ENCODE measurements at places on chromosomes 1 and 21.

GRCh38 chr1:173267453-173267945 is 60.4 kb upstream of the TNFSF4 start:
- no peak for DNase-seq

DNA sequence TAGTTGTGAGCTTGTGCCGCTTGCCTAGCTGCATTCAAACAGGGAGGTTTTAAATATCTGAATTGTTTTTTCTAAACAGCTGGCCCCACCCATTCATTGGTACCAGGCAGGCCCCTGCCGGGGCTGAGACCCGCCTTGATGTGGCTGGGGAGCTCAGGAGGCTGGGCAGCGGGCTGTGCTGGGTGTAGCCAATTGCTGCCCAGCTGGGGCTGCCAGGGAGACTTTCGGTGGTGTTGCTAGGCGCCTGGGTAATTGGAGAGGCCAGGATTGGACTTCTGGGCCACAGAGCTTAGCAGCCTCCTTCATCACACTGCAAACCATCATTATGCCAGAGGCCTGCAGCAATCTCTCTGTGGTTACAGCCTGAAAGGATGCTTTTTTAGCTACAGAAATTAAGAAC is 12.2 kb downstream of the RHBDL2 start:
- peak; percentile 77 for DNase-seq

DNA sequence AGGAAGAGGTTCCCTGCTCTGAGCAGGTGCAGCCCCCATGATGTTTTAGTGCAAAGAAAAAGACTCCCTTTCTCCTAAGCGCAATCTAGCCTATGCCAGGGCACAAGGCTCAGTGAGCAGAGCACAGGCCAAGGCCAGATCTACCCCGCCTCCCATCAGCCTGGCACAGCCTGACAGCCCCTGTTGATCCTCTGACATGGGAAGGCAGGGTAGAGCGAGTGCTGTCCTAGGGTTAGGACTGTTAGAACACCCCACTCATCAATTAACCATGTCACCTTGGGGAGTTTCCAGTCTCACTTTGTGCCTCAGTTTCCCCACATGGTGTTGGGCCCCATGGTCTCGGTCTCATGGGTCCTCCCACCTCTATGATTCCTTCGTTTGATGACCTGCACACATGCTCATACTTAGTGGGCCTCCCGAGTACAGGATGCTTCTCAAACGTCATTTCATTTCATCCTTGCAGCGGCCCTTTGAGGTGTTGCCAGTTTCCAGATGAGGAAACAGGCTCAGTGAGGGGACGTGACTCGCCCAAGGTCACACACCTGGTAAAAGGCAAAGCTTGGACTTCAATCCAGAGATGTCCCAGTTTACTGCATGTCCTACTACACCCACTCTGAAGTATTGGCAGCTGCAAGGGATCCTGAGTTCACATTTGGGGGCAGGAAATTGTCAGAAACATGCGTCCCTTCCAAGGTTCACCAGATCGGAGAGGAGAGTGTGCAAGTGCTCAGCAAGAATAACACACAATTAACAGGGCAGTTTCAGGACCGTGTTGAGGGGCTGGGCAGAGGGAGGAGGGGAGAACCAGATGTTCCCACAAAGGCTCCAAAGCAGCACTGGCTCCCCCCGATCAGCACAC is 213.3 kb downstream of the TRABD2B start:
- peak; percentile 75 for DNase-seq

DNA sequence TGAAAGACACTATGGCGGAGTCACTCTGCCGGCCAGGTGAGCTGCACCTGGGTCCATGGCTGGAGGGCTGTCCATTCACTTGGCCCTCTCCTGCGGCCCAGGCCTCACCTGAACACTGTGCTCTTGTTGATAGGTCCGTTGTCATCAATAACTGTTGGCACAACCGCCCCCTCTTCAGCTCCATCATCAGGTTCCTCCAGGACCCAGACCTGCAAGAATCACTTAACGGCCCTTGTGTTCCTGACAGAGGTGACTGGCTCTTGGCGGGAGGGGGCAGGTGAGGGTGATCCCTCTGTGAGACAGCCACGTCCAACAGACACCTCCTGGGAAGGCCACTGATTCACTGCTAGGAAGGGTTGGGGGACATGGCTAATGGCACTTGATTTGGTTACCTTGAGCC is 54.9 kb downstream of the INAVA start:
- DNase-seq = no peak

DNA sequence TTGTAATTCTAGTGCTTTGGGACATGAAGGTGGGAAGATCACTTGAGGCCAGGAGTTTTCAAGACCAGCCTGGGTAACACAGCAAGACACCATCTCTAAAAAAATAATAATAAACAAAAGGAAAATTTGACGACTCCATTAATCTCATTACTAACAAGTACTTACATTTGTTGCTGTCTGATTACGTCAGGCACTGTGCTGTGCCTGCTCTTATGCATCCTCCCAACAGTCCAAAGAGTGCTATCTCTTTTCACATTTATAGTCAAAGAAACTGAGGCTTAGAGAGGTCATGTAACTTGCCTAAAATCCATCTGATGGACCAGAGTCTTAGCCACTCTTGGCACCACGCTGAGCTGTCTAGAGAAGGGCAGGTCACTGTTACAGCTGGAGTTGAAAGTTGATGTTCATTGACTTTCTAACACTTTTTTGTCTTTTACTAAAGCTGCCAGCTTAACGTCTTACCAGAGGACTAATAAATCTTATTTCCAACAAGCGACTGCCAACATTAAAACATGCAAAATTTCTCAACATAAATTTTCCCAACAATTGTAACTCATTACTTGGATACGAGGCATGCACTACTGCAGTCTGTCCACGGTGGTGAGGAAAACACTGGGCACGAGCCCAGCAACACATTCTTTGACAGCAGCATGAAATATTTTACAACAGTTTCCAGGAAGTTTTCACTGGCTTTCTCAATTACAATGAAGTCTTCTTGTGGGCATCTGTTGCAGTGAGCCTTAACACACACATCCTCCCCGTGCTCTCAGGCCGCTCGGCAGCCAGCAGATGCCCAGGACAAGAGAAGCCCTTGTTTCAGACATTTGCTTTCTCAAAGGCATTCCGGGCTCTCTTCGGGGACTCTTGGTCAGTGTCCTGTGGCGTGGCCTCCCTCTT is 262.9 kb upstream of the PROX1 start:
- DNase-seq = peak; percentile 86

DNA sequence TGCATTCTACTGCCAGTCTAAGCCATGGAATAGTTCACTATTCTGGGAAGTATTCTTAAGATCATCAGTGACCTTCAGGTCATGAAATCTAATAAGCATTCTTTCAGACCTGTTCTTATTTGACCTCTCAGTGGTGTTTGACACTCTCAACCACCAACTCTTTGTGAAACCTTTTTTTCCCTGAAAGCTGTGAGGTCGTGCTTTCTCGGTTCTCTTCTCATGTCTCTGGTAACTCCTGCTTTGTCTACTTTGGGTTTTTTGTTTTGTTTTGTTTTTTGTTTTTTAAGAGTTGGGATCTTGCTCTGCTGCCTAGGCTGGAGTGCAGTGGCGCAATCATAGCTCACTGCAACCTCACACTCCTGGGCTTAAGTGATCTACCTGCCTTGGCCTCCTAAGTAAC is 56.3 kb downstream of the POU2F1 start:
- DNase-seq = no peak

- DNase-seq = no peak
Observed at GRCh38 chr21:33686386-33686785, 44.1 kb downstream of the ITSN1 start.

GRCh38 chr1:196152975-196153374 is 455.3 kb downstream of the KCNT2 start:
- no peak for DNase-seq

DNA sequence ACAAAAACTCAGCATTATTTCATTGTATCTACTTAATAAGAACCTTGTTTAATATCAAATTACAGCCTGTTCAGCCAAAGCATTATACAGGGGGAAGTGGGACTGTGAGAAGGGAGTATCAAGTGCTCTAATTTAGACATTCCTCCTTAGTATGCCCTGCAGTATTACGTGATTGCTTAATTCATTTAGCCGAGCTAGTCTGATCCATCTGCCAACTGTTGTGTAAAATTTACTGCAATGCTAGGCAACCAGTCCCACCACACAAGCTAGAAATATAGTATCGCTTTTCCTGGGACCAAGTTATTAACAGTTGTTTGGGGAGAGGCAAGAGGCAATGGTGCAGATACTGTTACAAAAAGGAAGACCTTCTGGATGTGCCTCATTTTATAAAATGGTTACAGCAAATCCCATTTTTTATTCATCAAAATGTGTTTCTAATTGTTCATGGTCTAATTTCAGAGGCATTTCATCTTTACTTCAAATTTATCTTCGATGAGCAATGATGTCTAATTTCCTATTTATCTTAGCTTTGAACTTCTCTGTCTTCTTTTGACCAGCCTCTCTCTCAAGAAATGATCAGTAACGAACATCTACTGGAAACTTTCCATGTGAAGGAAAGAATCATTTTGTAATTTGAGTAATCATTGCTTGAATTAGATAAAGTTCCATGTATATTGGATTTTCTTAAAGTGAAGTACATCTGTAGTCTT is 283.3 kb downstream of the DUSP10 start:
- peak; percentile 82 for DNase-seq

DNA sequence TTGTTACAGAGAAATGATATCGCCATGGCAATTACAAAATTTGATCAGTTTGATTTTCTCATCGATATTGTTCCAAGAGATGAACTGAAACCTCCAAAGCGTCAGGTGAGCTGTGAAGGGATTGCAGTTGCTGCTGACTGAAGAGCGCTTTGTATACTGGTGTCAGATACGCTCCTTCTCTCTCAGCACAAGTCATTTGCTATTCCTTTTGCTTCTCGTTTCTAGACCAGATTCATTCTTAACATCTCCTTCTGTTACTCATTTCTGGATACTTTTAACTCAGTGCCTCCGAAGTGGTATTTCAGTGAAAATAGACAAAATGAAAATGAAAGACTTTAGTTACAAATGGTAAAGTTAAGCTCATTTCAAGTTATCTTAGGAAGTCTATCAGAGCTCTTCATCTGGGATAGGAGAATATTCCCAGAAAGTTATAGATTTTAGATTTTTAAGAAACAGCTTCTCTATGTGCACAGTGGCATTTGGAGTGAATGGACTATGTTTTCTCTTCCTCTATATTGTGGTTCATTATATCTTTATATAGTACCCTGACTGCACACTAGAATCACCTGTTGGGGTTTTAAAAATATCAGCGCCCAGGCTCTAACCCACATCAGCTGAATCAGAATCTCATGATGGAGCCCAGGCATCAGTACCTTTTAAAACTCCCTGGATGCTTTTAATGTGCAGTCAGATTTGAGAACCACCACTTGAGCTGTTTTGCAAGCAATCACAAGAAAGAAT is 30.3 kb upstream of the KCNQ4 start:
- DNase-seq = no peak

DNA sequence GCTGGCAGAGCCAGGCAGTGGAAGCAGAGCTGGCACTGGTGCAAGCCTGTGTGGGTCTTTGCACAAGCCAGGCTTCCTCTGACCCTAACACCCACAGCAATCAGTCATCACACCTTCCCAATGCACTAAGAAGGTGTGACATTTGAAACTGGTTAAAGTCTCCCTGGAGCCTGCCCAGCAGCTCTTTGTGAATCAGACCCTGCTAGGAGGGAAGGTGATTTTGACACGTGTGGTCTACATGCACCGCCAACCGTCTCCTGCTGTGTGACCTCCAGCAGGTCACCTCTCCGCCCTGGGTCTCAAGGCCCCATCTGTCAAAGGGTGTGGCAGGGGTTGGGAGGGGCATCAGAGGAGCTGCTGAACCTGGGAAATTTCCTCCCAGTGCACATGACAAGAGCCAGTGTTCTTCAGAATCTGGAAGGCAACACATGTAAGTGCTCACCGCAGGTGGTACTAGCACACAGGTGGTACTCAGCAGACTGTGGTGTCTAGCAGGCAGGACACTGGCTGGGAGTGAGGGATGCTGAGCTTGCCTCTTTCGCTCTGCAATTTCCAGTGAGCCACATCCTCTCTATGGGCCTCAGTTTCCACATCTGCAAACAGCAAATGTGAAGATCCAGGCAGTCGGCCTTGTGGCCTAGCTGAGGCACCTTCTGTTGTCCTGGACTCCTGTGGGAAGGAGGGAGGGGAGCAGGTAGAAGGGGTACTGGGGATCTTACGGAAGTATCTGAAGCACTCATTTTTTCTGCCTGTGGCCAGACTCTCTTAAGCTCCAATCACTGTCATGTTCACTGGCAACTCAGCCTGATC is 123.2 kb downstream of the DMRTB1 start:
- peak; percentile 12 for DNase-seq

DNA sequence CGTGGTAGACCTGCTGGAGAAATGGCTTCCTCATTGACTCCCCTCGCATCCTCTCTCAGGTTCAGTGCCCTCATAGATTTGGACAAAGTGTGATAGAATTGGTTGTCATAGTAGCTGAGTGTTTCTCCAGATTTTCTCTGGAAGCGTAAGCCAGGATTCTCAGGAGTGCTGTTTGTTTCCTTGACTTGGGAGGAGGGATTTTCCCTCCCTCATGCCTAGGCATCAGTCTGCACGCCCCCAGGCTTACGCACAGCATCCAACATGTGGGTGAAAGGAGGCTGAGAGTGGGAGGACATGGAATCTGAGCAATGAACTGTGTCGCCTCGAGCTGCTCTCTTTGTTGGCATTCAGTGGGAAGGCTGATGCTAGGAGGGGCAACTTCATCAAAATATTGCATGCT is 503.5 kb downstream of the LTN1 start:
- peak; percentile 55 for DNase-seq

GRCh38 chr1:161763522-161764098 is 2.5 kb upstream of the ATF6 start:
- DNase-seq = no peak

- DNase-seq = no peak
Observed at GRCh38 chr1:113217447-113218208, 144.6 kb downstream of the LRIG2 start.

- DNase-seq = no peak
Observed at GRCh38 chr1:38027201-38028104, 14.9 kb downstream of the UTP11 start.

- no peak for DNase-seq
Observed at GRCh38 chr1:222912730-222913129, 97.9 kb downstream of the DISP1 start.

GRCh38 chr1:109759513-109760334 is 4.0 kb downstream of the EPS8L3 start:
- DNase-seq = no peak

- no peak for DNase-seq
Observed at GRCh38 chr1:18989176-18989799, 32.8 kb upstream of the IFFO2 start.

DNA sequence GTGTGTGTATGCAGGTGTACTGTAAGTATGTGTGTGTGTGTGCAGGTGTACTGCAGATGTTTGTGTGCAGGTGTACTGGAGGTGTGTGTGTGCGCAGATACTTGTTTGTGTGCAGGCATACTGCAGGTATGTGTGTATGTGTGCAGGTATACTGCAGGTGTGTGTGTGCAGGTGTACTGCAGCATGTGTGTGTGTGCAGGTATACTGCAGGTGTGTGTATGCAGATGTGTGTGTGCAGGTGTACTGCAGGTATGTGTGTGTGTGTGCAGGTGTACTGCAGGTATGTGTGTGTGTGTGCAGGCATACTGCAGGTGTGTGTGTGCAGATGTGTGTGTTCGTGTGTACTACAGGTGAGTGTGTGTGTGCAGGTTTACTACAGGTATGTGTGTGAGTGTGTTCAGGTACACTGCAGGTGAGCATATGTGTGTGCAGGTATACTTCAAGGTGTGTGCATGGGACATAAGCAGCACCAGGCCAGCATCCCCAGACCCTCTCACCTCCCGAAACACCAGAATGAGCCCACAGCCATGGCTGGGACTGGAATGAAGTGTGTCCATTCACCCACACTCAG is 97.5 kb downstream of the DMRTB1 start:
- DNase-seq = peak; percentile 11
